A549 treated with GW870086 at 1 μM for 4 hours (cell line): ENCODE measurements at places on chromosomes 3 and 15. TPM values are rescaled to one million over a fixed set of nuclear protein-coding genes. Genes with fewer than 3 reads are reported as not detected.

The LRRIQ4 gene
- not detected in 5 replicates for total RNA-seq

The CFAP44 gene
- total RNA-seq, result 1.3 to 2.3 TPM (median 2.0 TPM) in 5 replicates

The ZNF502 gene
- total RNA-seq, result 1.3 to 1.9 TPM (median 1.6 TPM) in 5 replicates

The MESP2 gene
- 0.30 to 0.47 TPM (median 0.41 TPM) in 5 replicates for total RNA-seq

The GLDN gene
- 0.03 to 0.10 TPM (median 0.08 TPM) in 3 of 5 replicates, not detected in the others for total RNA-seq

The ACTRT3 gene
- 2.4 to 3.4 TPM (median 3.1 TPM) in 5 replicates for total RNA-seq

The DLEC1 gene
- total RNA-seq, result 0.06 TPM in 1 of 5 replicates, not detected in the others

The KNSTRN gene
- 45.0 to 50.7 TPM (median 48.6 TPM) in 5 replicates for total RNA-seq

The GPR156 gene
- total RNA-seq, result 0.32 to 0.49 TPM (median 0.37 TPM) in 5 replicates

The ITGA11 gene
- total RNA-seq, result 2.7 to 7.0 TPM (median 4.8 TPM) in 5 replicates
